Activated CD4-positive, alpha-beta T cell treated with anti-CD3 and anti-CD28 coated beads, Interleukin-2, amount 50 U/mL, for 1 hour (primary cell): ENCODE measurements at places on chromosomes 5 and 9.

- DNase-seq, result no peak
Measured at GRCh38 chr5:136309932-136310598, 55.3 kb downstream of the TRPC7 start.

DNA sequence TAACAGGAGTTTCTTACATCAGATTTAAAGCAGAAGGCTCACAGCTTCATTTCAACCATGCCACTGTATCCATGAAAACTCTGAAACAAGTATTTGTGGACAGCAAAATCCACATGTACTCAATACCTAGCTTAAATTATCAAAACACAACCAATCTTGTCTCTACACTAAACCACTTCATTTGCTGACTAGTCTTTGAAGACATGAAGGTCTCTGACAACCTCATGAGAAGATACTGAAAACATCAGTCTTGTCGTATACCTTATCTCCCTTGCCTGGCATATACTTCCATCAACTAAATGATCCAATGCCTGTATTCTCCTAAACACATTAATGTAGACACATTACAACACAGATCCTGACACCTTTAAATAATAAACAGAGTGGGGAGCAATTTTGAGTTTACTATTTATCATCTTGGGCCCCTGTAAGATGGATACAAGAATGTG is 2.9 kb downstream of the RPS23 start:
- no peak for DNase-seq

- no peak for DNase-seq
Measured at GRCh38 chr9:93237540-93237939, 53.6 kb downstream of the WNK2 start.

DNA sequence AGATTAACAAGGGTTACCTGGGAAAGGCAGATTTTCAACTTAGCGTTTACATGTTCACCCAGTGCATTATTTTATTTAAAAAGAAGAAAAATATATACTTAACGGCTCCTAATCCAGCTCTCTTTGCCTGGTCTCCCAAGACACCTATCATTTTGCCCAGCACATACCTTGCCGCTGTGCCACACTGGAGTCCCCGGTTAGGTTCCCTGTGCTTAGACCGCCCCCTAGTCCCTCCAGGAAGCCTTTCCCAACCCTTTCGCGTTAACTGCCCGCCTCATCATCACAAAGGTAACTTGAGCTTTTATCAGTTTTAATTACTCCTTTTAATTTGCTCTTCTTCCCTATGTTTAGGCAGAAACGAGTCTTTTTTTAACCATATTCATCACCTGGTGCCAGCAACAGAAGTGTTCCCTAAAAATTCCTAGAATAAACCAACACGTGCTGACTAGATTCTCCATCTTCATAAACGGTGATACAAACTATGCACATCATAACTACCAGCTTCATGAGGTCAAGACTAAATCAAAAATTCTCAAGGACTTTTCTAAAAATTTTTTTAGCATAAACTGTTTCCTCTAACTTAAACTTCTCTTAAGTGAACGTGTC is 19.7 kb downstream of the DNAJA1 start:
- DNase-seq, result no peak

DNA sequence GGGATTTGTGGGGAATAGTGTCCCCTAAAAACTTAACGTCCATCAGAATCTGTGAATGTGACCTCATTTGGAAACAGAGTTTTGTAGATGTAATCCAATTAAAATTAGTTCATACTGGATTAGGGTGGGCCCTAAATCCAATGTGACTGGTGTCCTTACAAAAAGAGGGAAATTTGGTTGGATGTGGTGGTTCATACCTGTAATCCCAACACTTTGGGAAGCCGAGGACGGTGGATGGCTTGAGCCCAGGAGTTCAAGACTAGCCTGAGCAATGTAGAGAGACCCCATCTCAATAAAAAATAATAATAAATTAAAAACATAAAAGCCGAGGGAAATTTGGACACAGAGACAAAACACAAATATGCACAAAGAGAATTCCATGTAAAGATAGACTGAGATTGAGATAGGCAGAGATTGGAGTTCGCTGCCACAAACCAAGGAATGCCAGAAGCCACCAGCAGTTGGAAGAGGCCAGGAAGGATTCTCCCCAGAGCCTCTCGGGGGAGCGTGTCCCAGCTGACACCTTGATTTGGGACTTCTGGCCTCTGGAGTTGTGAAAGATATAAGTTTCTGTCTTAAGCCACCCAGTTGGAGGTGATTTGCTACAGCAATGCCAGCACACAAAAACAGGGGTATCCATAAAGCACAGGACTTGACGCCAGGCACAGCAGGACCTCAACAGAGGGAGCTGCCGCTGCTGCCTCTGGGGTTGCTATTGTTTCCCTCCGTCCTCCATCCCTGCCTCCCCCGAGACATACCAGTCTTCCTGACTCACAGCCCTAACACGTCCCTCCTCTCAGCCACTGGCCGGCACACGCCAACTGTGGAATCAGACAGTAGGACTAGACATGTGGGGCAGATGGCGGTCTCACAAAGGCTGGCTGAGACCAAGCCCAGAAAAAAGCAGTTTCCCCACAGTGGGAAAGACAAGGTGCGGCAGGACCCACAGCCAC is 73.8 kb upstream of the IL17B start:
- no peak for DNase-seq

DNA sequence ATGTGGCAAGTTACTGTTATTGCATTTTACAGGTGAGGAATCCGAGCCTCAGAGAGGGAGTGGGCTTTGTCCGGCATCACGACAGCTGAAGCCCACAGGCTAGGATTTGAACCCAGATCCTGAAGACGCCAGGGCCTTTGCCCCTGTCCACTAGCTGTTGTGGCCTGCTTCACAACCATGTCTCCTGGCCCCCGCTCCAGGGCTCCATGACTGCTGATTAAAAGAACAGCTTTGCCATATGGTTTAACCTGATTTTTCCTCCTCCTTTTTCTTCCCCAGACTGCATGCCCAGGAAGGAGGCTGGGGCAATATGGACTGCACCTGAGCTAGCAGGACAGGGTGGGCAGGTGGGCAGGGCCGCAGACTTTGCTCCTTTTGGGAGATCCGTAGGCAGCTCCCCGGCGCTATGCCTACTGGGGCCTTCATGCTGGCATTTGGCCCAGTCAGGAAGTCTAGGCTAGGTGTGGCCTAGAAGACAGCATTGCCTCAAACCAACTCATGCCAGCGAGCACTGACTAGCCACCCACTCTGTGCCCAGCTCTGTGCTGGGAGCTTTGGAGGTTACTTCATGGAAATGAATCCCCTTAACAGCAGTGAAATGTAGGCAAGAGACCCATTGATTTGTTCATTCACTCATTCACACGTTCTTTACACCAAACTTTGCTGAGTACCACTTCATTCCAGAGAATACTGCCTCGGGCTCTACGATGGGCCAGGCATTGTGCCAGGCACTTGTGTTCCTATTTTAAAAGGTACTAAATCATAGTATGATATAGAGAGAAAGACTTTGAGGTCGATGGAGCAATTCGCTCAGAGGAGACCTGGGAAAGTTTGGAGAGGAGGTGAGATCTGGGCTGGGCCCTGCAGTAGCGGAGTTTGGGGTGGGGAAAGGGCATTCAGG is 94.3 kb upstream of the CPEB4 start:
- DNase-seq, result no peak

GRCh38 chr9:79623799-79624721 is 52.3 kb downstream of the TLE4 start:
- no peak for DNase-seq

DNA sequence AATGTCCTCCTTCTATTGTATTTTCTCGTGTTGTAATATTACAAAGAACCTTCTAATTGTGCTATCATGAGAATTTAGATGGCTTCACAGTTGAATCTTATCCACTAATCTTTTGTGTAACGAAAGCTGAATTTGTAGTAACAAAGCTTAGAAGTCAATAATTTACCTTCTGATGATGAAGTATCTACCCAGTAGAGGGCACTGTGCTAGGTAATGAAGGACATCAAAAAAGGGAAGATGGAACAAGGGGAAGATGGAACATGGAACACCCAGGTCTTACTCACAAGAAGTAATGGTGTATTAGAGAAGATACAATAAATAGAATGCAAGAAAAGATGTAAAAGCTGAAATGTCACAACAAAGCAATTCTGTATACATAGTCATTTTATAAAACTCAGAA is 131.0 kb upstream of the CCNG1 start:
- DNase-seq, result no peak

GRCh38 chr5:142847898-142848790 is 78.0 kb downstream of the ARHGAP26 start:
- DNase-seq, result no peak

DNA sequence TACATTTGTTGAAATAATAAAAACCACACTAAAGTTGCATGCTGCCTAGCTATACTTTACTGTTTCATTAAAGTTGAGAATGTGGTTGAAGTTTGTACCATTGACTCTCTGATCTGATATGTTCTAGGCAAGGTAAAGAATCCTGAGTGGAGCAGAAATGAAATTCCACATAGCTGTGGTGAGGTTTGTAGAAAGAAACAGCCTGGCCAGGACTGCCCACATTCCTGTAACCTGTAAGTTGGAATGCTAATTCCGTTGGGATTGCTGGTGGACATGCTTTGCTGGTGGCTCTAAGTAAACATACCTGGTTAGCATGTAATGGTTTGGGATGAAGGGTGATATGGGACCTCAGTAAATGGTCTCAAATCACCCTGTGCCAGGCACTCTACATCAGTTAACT is 16.8 kb downstream of the NFX1 start:
- DNase-seq, result no peak

DNA sequence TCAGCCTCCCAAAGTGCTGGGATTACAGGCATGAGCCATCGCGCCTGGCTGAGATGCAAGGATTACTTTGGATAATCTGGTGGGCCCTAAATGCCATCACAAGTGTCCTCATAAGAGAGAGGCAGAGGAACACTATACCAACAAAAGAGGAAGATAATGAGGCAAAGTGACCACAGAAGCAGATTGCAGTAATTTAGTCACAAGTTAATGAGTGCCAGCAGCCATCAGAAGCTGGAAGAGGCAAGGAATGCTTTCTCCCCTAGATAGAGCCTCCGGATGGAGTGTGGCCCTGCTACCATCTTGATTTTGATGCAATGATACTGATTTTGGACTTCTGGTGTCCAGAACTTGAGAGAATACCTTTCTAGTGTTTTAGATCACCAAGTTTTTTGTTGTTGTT is 122.3 kb downstream of the SPATA31D1 start:
- no peak for DNase-seq

- DNase-seq, result no peak
Measured at GRCh38 chr5:96743065-96743768, 64.5 kb downstream of the ERAP1 start.

DNA sequence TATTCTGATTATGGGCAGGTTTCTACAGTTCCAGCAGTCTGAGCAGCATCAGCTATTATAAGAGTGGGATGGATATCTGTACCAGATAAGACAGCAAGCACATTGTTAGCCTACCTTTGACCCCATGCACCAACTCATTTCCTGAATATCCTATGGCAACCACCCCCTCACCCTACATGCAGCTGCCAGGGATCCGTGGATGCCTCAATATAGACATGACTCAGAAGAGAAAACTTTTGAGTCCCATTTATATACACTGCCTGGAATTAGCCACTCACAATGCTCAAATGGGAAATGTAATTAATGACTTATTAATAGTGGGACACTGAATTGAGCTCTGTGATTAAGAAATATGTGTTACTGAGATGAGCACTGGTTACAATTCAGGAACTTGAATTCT is 124.4 kb downstream of the SSBP2 start:
- no peak for DNase-seq

- DNase-seq, result no peak
Measured at GRCh38 chr5:9047932-9048331, 497.9 kb downstream of the SEMA5A start.

GRCh38 chr9:98964911-98965336 is 21.2 kb downstream of the COL15A1 start:
- no peak for DNase-seq

- DNase-seq, result no peak
Measured at GRCh38 chr5:132019337-132019736, 7.9 kb upstream of the ACSL6 start.

GRCh38 chr9:87863882-87864465 is 18.7 kb upstream of the SPATA31E1 start:
- DNase-seq, result no peak

- DNase-seq, result no peak
Measured at GRCh38 chr5:125481506-125482465, 735.3 kb upstream of the ZNF608 start.

GRCh38 chr5:67303356-67303755 is 106.8 kb upstream of the CD180 start:
- DNase-seq, result no peak

DNA sequence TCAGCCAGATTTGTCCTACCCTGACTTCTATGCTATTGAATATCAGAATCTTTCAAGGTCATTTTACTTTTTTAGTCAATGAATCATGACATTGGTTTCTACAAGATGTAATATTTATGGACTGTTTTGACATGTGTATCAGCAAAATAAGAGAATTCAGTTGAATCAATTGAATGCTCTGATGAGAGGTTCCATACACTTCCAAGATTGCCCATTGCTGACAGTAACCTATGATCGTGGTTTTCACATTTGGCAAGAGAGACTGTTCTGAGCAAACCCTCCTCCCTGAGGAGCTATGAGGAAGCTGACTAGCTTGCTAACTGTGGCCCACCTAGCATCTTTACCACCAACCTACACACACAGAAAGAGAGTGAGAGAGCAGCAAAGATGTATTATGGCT is 56.7 kb upstream of the FST start:
- DNase-seq, result no peak

GRCh38 chr5:124649491-124650146 is 96.8 kb downstream of the ZNF608 start:
- DNase-seq, result peak; percentile 28

GRCh38 chr9:81535542-81536241 is 153.7 kb downstream of the TLE1 start:
- DNase-seq, result no peak

DNA sequence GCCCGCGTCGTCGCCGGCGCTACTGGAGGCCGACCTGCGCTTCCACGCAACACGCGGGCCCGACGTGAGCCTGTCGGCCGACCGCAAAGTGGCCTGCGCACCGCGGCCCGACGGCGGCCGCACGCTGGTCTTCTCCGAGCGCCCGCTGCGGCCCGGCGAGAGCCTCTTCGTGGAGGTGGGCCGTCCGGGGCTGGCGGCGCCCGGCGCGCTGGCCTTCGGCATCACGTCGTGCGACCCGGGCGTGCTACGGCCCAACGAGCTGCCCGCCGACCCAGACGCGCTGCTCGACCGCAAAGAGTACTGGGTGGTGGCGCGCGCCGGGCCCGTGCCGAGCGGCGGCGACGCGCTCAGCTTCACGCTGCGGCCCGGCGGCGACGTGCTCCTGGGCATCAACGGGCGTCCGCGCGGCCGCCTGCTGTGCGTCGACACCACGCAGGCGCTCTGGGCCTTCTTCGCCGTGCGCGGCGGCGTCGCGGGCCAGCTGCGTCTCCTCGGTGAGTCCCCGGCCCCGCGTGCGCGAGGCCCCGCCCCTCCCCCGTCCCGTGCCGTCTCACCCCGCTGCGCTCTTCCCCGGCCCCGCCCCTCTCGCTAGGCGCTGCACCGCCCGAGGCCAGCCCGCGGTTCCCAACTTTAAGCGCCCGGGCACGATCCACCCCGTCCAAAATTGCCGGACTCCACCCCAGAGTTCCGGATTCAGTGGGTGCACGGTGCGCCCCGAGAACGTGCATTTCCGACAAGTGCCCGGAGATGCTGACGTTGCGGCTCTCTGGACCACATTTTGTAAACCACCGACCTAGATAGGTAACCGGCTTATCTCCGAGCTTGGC is 42.8 kb downstream of the NEURL1B start:
- peak; percentile 63 for DNase-seq
